ENCODE measurements at places on chromosomes 16 and 17.
A peak's percentile ranks its signal among the peaks of the same experiment; 100 is the strongest.

DNA sequence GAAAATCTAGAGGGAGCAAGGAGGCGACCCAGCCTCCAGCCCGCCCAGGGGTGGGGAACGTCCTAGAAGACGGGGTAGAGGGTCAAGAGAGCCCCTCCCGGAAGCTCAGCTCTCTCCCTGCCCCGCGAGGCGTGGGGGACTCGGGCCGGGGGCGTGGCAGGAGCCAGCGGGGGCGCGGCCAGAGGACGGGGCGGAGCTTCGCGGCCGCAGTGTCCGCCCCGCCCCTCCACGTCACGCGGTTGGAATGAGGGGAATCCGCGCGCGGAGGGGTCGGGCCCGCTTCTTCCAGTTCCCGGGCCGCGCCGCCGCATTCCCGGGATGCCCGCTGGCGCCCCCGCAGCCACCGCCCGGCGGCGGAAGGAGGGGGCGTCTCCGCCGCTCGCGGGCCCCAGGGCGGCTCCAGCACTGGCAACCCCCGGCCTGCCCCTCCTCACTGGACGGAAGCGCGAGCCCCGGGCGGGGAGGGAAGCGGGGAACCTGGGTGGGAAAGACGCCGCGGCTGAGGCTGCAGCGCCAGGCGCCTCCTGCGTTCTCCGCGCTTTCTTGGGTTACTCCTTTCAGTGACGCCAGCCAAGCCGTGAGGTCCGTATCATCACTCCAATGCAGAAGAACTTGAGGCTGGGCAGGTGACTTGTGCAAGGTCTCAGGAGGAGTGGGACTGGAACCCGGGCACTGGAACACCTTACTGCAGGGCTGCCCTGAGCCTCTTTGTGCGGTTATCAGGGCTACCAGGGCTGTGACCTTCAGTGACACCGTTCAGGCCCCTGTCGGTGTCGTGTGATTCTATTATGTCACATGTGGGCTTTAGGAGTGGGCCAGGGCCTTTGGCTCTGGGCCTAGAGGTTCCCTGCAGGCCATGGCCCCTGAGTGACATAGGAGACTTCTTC is 4.3 kb downstream of the MYO1C start:
- peak; percentile 91 for DNase-seq

DNA sequence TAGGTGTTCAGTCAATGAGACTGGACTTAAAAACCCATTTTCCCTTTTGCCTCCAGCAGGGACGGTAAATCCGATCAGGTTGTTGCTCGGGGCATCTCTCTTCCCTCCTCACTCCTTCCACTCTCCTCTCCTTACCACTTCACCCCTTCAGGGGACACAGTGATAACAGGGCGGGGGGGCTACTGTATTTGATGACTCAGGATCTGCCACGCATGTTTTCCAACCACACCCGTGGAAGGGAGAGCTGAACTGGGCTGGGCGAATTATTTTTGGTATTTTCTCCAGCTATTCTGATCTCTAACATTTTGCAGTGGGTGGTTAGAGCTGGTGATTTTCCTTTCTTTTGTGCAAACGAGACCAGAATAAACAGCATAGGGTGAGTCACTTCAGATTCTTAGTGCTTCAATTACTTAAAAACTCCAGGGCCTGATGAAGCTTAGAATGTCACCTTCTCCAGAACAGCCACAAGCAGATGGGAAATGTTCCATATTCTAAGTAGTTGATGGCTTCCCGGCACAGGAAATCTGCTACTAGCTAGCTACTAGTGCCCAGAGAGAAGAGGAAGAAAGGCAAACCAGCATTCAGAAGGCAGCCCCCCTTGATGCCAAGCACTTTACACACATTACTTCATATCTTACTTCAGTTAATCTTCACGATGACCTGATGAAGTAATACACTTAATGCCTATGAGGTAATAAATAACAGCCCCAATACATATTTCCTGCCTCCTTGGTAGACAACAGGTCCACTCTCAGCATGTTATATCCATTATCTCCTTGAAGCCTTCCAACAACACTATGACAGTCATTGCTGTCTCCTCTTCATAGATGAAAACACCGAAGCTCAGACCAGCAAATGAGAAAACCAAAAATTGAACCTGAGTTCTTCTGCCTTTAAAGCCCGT is 74.1 kb downstream of the ASIC2 start:
- DNase-seq = no peak

- DNase-seq = peak; percentile 82
Measured at GRCh38 chr17:46194393-46195216, 1.4 kb upstream of the KANSL1 start.

GRCh38 chr17:60311936-60312335 is 80.0 kb downstream of the USP32 start:
- peak; percentile 14 for DNase-seq

DNA sequence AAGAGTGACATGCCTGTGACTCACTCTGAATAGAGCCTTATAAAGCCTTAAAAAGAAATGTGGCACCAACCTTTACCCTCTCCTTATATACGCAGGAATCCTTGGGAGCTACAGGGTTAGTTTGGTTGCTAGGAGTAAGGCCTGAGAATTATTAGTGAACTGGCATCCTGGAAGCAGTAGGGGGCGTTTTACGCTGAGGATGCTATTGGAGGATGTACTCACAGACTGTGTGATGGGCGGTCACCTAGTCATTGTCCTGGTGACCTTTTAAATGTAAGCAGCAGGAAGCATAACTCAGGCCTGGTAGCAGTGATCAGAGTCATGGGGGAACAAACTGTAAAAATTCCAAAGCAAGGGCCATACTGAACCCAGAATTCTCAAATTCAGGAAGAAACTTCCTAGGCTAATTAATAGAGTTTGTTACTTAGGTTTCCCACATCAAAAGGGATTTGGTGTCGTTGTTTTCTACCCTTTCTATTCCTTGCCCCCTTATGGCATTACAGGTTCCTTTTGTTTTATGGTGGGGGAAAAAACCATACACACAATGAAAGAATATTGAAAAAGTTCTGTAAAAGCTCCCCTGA is 153.8 kb downstream of the SNX11 start:
- no peak for DNase-seq

DNA sequence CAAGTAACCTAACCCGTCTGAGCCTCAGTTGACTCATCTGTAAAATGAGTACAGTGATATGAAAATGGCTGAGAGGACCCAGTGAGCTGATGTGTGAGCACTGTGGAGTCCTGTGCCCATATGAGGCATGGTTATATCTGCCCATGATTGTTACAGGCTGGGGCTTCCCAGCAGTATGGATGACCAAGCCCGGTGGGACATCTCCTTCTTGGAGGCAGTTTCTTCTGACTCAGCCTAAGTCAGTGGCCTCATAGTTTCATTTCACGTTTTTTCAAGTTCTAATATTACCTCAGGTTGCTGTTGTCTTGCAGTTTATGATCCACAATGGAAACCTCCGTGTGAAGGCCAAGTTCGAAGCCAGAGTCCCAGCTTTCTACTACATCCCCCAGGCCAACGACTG is 4.8 kb downstream of the ADAP2 start:
- DNase-seq = no peak

DNA sequence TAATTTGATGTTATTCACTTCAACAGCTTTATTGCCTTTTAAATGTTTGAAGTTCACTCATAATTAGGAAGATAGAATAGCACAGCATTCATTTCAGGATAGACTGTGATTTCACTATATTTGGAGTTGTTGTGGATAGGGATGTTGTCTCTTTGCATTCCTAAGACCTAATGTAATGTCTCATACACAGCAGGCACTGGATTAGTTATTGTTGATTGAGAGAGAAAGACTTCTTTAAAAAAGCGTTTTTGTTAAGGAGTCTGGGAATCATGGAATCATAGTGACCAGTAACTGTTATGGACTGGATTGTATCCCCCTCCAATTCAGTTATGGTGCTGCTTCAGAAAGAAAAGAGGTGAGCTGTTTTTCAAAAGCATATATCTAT is 122.0 kb downstream of the USP22 start:
- no peak for DNase-seq

GRCh38 chr16:21281698-21282389 is 3.8 kb upstream of the CRYM start:
- no peak for DNase-seq

- DNase-seq = no peak
Measured at GRCh38 chr17:49910858-49911204, 58.2 kb upstream of the DLX4 start.

GRCh38 chr16:84677017-84677803 is 22.6 kb upstream of the USP10 start:
- DNase-seq = peak; percentile 37

DNA sequence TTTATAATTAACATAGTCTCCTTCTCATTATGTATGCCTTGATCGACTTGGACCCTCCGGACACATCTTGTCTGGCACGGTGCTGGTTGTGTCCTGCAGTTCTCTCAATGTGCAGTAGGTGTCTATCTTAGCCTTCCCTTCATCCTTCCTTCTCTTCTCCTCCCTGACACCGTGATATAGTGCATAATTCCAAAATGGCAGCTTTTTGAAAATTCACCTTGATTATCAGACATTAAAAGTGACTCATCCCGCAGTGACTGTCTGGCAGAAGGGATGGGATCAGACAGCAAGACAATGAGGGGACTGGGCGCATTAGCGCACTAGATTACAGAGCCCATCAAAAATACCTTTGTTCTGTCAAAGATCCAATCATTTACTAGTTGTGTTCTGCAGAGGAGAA is 70.0 kb upstream of the PMFBP1 start:
- peak; percentile 66 for DNase-seq

GRCh38 chr17:50093807-50094206 is 1.3 kb upstream of the PDK2 start:
- DNase-seq = no peak

DNA sequence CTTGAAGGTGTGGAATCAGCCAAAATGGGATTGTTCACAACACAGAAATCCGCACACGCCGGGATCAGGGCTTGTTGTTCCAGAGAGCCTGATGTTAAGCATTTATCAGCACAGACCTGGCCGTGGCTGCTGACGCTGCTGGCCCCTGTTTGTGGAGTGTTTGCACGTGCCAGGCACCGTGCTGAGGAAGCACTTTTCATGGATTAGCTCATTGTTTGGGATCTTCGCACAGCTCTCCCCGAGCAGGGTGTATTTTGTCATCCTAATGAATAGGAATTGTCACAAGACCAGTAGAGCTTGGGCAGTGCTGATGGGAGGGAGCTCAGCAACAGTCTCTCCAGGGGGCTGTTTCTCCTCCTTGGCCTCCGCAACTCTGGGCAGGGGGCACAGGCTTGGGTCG is 160.4 kb upstream of the PLCG2 start:
- no peak for DNase-seq

DNA sequence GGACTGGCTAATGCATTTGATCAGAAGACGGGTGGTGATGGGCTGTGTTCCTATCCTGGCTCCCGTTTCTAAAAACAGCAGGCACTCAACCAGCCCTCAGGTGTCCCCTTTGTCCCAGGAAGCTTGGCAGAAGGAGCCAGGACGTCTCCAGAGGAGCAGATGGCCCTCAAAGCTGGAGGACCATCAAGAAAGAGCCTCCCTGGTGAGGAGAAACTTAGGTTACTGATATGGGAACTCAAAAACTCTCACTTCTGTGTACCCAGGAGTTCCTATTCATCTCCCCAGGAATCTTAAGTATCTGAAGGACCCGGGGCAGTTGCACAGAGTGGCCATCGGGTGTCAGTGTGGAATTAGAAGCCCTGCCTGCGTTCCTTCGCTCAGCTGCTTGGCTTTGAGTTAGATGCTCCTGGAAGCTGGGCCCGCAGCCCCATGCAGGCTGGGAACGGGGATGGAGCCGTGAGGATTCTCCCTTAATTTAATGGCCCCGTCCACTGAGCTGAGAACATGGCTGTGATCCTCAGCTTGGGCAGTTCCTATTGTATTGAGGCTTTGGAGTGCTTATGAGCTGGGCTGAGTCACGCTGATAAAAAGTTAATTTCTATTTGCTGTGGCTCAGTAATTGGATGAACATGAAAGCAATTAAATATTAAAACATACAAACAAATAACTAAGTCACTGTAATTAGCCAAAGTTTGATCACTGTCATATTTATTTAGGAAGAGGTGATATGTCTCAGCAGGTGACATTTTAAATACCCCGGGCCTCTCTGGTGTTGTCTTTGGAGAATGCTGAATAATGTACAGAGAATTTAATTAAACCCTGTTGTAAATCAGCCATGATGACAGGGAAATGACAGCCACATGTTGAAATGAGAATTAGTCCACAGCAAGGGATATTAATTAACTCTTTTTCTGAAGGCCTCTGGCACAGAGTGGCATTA is 402.1 kb downstream of the SEC14L1 start:
- DNase-seq = peak; percentile 94

DNA sequence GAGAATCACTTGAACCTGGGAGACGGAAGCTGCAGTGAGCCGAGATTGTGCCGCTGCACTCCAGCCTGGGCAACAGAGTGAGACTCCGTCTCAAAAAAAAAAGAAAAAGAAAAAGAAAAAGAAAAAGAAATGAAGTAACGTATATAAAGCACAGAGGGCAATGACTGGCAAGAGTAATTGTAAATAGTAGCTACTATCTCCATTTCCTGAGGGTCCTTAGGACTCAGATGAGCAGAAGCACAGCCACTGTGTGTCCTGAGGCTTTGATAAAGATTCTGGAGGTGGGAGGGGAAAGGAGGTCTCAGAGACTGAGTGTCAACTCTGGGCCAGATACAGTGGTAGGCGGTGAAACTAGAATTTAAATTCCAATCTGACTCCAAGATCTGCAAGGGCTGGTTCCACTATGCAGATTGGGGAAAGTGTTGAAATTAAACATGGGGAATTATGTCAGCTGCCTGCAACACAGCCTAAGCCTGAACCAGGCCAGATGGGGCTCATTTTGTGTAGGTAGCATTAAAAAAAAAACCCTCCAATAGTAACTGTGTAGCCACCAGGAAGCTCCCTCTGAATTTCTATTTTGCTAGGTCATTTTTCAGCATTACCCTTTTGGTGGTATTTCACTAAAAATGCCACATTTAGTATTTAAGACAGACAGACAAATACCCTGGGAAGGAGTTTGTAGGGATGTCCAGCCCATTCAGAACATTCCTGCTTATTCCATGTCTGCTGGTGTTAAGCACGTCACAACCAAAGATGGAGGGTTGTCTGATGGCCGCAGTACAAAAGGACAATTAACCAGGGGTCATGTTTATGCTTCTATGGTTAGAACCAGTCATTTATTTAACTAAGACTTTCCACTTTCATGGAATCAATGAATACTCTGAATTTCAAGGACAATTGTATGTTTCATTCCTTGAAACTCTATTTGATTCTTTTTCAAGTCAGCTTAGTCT is 46.1 kb downstream of the TBX4 start:
- DNase-seq = no peak

DNA sequence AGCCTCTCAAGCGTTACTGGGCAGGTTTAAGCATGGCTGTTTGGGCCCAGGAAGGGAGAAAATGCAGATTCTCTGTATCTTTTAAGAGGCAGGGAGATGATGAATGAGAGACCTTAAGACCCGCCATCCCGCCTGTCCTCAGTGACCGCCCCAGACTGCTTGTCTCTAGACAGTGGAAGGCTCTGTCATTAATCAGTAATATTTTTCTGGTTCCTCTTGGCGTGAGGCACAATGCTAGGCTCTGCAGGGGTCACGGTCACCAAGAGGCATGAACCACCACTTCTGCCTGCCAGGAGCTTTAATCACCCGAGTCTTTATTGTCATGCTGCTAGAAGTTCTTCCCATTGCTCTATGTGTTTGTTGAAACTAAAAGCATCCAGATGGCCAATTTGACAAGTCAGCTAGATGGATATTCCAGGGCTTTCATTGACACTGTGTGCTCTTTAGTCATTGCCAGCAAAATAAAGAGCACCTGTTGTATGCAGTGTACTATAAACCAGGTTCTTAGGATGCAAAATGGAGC is 3.2 kb downstream of the SLC6A2 start:
- DNase-seq = no peak

Measured in lung (tissue), 17 donors.